ENCODE measurements at places on chromosomes 11 and 22.

DNA sequence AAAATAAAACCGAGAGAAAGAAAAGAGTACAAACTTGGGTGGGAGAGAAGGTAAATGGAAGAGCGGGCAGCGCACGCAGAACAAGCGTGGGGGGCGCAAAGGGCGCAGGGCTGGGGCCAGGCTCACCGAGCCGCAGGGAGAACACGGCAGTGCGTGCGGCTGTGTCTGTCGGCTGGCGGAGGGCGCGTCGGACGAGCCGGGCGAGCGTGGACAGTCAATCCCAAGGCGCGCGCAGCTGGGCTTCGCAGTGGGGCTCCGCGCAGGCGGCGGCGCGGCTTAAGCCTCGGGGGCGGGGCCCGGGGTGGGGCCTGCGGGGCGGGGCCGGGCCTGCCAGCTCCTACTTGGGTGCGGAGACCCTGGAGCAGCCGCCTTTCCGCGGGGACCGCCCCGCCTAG lies at the start of gene UCP2:
Gene UCP2, minus strand, starts transcription at position 249 of the 395 bp plus-strand sequence. CDS start 4,465 bp downstream, outside the sequence.
- DNase-seq, result no peak

DNA sequence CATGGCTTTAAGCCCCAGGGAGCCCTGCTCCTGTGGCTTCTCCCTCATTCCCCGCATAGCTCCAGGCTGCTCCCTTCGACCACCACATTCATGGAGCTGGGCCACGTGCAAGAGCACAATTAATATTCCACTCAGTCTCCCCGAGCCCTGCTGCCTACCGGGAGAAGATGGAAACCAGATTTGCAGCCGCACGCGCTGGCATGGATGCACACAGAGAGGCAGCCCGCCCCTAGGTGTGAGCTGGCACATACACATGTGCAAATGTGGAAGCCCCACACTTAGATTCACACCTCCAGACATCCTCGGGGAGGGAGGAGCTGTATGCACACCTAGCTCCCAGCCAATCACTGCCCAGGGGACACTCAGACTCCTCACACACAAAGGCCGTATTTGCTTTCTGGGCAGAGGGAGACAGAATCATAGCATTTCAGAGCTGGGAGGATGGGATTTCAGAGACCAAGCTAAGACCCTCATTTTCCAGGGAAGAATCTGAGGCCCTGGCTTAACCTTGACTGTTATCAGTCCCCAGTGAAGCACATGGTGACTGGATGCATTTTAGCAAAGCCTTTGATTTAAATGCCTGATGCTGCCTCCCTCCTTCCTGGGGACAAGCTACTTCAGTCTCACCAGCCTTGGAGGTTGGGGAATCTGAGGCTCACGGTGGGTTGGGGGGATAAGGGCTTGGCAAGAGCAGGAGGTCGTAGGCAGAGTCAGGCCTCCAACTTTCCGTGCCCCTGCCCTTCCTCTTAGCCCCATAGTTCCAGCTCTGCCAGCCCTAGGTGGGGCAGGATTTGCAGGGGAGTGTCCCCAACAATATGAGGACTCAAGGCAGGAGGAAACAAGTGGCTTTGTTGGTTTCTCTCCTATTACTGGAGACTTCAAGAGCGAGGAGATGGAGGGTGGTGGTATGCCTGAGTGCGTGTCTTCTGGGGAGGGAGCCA lies 5.3 kb upstream of the CREB3L1 start:
- no peak for DNase-seq

DNA sequence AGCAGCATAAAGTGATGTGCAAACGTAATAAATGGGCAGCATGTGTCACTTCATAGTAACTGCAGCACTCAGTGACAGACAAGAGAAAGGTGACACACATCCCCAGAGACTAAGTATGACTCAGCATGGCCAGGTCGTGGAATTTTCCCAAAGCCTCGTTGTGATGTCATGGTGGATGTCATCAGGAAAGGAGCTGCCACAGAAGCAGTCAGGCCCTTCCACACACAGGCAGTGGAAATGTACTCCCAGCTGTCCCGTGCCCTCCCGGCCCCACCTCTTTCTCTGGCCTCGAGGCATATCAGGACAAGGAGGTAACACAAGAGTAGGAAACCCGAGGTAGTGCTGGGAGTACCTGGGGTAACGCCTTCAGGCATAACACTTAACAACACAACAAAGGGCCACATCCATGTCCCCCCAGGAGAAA lies 8.1 kb downstream of the PC start:
- no peak for DNase-seq

DNA sequence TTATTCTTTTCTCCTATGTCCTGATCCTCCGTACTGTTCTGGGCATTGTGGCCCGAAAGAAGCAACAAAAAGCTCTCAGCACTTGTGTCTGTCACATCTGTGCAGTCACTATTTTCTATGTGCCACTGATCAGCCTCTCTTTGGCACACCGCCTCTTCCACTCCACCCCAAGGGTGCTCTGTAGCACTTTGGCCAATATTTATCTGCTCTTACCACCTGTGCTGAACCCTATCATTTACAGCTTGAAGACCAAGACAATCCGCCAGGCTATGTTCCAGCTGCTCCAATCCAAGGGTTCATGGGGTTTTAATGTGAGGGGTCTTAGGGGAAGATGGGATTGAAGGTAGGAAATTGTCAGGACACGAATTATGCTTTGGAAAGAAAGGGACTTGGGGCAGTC lies 843 bp downstream of the OR51T1 start:
- no peak for DNase-seq

- no peak for DNase-seq
Measured at GRCh38 chr22:30523646-30524489, 18.4 kb upstream of the SEC14L4 start.

GRCh38 chr11:121110871-121111724 lies 10.1 kb downstream of the TECTA start:
- no peak for DNase-seq

GRCh38 chr22:23079240-23079768 lies 9.0 kb downstream of the GNAZ start:
- DNase-seq, result no peak

DNA sequence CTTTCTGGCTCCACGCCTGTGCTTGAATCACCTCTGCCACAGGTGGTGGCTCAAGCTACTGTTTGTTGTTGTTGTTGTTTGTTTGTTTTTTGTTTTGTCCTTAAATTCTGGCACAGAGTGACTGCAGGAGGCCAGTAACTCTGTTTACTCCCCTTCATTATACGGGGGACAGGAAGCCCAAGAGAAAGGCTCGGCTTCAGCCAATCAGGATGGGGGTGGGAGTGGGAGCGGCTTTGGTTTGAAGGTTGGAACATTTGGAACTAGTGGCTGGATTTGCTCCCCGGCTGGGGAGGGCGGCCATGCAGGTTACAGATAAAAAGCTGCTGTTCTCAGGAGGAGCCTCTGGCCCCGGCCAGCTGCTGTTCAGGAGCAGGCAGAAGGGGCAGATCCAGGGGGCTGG lies 19.7 kb upstream of the CABP2 start:
- no peak for DNase-seq

- no peak for DNase-seq
Measured at GRCh38 chr22:46738647-46739093, 618 bp upstream of the CERK start.

- no peak for DNase-seq
Measured at GRCh38 chr11:76185511-76185910, 20.8 kb downstream of the WNT11 start.

- peak; percentile 11 for DNase-seq
Measured at GRCh38 chr22:47090591-47091245, 328.3 kb downstream of the TBC1D22A start.

GRCh38 chr22:36363349-36363981 lies 24.3 kb downstream of the MYH9 start:
- DNase-seq, result no peak

- DNase-seq, result no peak
Measured at GRCh38 chr11:57501953-57502352, 13.5 kb downstream of the SLC43A1 start.

GRCh38 chr11:85682330-85683305 lies 3.4 kb downstream of the CCDC89 start:
- DNase-seq, result no peak

DNA sequence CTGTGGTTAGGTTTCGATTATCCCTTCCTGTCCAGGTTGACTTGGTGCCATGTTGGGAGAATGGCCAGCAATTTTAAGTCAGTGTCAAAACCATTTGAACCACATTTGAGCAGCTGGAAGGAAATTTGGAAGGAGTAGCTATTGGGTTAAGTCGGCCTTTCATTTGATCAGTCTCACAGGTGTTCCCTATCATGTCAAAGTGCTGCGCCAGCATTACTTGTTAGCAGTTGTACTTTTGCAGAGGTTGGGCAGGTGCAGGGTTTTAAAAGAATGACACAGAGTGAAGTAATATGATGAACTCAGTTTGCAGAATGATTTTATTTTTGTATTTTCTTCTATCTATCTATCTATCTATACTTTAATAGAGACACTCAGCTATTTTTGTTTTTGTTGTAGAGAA lies 6.4 kb upstream of the TYMP start:
- no peak for DNase-seq

- no peak for DNase-seq
Measured at GRCh38 chr11:25396847-25397246, 900.0 kb downstream of the LUZP2 start.

DNA sequence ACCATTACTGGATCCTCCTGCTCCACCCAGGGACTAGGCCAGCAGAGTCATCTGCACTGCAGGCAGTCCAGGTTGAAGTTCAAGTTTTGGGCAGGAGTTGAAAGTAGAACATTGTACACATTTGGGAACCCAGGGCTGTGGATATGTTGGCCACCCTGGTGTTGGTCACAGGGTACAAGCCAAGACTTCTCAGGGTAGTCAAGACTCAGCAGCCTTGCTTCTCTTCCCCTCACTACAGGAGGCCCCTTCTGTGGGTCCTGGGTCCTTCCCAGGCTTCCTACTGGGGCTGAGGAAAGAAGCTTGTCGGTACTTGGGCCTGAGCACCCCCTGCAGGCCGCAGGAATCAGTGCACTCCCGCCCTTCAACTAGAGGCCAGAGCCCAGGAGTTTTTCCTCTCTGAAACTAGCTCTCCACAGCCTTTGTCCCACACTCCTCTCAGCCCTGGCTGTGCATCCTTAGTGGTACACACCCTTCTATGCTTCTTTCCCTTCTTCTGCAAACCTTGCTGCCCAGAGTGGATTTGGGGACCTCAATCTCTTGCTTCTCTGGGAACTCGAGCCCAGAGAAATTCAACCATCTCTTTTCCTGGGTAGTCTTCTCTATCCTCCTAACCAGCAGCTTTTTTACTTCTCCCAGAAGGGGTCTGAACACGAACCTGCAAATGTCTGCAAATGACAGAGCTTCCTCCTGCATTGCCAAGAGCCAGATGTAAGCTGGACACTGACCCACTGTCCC lies 2.6 kb upstream of the HPX start:
- no peak for DNase-seq

DNA sequence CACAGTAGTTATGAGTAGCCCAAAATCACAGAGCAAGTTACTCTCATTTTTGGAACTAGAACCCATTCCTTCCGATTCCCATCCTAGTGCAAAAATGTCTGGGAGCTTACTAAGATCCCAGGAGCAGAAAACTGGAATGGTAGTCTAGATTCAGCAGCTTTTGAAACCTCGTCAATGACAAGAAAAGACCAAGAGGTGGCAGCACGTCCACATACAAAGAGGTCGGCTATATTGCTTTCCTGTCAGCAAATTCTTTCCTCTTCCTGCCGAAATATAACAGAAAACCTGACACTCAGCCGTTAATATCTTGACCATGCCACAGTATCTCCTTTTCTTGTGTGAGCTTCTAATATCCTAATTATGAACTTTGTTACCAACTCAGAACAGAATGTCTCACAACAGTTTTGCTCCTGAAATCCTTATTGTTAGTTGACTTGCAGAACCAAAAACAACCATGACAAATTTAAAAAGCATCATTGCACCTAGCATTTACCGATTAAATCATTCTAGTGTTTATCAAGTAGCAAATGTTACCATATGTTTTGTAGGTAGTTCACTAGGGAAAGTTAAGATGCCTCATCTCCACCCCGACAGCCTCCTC lies 92.8 kb upstream of the OR9G4 start:
- DNase-seq, result peak; percentile 29

- DNase-seq, result no peak
Measured at GRCh38 chr11:28715726-28716125, 607.5 kb downstream of the METTL15 start.

GRCh38 chr22:50305923-50306566 lies 1.4 kb downstream of the PLXNB2 start:
- peak; percentile 88 for DNase-seq

DNA sequence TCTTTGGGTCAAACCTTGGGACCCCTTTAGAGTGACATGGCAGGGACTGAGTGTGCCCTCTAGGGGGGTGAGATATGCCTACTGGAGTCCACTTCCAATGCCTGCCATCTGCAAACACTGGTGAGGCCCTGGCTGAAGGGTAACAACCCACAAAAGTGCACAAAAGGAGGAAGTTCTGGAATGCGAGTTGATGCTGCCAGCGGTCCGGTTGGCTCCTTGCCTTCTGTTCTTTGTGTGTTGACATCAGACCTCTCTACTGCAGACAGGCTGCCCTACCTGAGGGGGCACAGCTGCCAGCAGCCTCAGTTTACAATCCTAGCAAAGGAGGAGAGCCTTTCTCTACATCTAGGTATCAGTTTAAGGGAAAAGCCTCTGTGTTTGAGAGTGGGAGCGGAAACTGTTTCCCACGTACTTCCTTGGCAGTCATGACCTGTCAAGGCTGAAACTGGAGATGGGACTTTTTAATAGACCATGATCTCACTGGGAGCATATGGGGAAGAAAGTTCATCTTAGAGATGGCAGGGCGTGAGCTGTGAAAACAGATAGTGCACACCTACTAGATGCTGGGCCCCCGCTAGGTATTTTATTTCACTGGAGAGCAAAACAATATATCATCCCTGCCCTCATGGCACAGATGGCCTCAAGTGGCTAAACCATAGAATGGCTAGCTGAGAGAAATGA lies 27.2 kb downstream of the BMAL1 start:
- DNase-seq, result no peak

GRCh38 chr22:42963231-42963595 lies 51.7 kb downstream of the PACSIN2 start:
- DNase-seq, result no peak

GRCh38 chr22:23086787-23087186 lies 16.5 kb downstream of the GNAZ start:
- no peak for DNase-seq

DNA sequence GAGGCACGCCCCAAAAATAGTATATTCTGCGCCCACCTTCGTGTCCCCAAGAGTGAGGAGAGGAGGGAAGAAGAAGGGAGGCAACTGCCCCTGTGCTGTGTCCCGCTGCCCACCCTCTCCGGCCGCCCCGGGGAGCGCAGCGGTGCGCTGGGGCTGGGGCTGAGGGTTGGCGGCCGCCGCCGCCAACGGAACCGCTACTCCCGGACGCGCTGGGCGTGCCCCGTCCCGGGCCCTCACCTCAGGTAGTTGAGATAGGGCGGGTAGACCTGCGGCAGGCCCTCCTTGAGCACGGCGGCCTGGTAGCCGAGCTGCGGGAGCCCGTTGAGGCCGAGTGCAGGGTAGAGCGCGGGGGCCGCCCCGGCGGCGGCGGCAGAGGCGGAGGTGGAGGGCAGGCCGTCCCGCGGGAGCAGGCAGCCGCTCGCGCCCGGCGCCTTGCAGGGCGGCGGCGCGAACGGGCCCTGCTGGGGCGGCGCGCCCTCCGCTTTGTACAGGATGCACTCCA lies 2.4 kb downstream of the PGR start:
- DNase-seq, result no peak

DNA sequence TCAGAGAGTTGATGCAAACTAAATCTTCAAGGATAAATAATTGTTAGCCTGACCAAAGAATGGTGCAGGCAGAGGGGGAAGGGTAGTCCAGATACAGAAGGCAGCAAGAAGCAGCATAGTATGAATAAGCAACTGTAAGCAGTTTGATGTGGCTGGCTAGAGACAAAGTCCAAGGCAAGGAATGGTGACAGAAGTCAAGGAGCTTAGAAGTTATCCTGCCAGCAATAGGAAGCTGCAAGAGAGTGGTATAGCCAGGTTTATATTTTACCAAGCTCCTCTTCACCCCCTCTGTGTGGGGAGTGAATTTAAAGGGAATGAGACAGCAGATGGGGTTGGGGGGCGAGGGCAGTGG lies 14.7 kb downstream of the TRIM3 start:
- no peak for DNase-seq

- no peak for DNase-seq
Measured at GRCh38 chr22:49873228-49873940, 19.7 kb downstream of the ZBED4 start.
